ENCODE measurements at places on chromosomes 2 and 18.

DNA sequence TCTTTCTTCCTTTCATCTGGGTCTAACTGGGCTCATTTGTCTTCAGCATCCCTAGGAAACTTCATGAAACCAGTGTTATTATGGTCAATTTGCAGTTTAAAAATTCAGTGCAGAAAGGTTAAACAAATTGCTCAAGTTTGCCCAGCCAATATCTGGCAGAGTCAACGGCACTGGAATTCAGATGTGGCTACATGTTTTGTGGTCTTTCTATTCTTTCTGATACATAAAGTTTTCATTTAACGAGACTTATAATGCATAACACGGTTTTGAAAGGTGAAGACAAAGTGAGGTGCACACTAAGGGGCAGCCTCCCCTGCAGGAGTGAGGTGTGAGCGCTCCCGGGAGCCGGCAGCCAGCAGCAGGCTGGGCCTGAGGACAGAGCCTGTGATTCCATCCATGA is 164.6 kb downstream of the RTP5 start:
- DNase-seq: no peak

GRCh38 chr2:46283693-46284092 is 13.5 kb upstream of the EPAS1 start:
- no peak for DNase-seq

- no peak for DNase-seq
These were observed 231.7 kb downstream of the MTX2 start for GRCh38 chr2:176500901-176501300.

DNA sequence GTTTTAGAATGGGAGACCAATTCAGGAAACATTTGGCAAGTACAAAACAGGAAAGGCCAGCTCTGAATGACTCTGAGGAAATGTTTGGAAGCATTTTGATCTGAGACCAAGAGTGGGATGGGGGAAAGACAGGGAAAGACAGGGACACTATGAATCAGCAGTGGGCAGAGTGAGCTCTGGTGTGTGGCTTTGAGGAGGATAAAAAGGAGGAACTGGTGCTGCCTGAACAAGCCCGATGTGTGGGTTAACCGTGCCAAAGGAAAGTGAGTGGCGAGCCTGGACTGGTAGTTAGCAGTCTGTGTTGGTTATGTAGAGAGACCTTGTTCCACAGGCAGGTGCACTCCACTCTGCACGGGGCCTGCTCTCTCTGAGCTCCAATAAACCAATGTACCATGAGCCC is 5.3 kb downstream of the MFSD6 start:
- DNase-seq: no peak

DNA sequence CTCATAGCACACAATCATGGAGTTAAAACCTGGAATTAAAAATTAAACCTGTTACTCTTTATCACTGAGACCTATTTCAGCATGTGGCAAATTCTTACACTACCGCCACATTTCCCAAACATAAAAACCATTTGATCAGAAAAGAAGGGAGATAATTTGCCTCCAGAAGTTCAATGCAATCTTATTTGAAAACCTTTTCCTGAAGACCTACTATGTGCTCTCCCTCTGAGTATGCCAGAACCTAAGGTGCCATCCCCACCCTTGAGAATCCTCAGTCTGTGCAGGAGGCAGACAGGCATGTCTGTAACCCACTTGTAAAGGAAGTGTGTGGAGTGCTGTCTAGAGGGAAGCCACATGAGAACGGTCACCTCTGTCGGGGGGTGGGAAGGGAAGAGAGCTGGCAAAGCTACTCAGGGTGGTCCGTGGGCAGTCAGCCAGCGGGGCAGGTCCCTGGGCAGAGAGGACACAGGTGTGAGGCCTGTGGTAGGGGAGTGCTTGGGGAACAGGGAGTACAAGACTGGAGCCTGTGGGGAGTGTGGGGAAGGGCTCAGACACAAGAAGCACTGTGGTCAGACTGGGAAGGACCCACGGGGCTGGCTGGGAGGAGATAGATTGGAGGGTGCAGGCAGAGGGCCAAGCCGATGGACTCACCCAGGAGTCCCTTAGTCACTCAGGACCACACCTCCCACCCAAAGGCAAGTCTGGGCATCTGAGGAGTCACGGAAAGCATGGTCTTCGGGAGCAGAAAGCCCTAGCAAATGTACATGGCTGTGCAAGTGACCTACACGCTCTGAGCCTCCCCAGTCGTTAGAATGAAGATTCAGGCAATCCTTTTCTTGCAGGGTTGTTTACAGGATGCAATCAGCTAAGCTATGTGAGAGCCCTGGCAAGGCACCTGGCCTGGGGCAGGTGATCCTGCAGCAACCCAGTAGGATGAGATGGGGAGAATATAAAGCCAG is 22.8 kb downstream of the CRACDL start:
- DNase-seq: no peak

DNA sequence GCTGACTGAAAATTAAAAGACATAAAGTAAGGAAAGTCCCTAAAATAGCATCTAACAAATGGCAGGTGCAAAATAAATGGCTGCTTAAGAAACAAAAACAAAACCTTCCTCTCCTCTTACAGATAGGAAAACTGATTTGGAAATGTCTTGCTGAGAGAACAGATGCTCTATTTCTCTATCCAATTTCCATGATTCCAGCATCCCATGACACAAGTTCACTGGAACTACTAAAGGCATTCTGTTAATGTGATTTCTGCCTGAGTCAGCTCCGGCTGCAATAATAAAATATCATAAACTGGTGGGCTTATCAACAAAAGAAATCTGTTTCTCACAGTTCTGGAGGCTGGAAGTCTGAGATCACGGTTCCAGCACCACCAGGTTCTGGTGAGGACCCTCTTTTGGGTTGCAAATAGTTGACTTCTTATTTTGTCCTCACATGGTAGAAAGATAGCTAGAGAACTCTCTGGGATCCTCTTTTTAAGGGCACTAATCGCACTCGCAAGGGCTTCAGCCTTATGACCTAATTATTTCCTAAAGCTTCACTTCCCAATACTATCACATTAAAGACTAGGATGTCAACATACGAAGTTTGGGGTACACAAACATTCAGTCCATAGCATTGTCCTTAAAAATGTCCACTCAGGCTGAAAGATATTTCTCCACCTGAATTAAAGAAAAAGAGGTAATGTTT is 78.2 kb upstream of the GALNT3 start:
- no peak for DNase-seq

GRCh38 chr2:218425531-218425930 is 6.6 kb downstream of the VIL1 start:
- DNase-seq: no peak

DNA sequence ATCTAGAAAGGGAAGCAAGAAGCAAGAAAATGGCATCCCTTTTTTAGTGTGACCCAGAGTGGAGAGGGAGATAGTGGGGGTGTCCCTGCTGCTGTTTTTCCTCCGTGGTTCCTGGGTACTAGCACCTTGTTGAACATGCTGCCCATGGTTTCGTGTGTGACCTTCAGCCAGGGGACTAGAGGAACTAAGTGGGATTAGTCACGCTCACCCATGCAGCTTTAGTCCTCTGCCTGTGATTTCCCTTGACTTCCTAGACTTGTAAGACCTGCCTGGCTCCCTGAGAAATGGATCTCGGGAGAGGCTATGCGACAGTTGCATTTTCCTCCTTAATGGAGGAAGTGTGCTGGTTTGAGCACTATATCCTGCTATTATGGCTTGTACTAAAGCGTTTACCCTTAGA is 471.4 kb downstream of the DCDC2C start:
- DNase-seq: no peak

DNA sequence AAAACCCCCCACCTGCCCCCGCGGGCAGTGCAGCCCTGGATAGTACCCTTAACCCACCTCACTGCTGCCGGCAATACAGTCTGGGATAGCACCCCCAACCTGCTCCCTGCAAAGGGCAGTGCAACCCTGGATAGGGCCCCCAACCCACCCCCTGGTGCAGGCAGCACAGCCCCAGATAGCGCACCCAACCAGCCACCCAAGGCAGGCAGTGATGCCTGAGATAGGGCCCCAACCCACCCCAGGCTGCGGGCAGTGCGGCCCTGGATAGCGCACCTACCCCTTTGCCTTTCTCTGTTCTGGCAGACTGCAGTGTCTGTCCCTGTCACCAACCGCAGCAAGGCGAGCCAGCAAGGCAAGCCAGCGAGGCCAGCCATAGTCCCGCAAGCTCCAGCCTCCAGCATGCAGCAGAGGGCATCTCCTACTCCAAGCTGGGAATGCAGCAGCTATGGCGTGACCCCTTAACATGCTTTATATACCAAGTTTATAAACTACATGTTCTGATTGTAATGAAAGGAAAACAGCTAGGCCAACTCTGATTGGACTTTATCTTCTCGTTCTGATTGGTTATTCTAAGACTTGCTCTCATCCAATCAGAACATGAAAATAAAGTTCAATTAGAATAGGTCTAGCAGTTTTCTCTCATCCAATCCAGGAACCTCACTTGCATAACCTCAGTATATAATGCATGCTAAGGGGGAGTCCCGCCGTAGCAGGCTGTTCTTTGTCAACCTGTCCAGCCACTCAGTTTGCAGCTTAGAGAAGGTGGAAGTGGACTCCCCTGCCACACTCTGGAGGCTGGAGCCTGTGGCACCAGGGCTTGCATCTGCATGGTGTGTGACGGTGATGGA is 34.1 kb upstream of the ANKRD62 start:
- DNase-seq: no peak

- no peak for DNase-seq
These were observed 29.3 kb downstream of the SLC14A1 start for GRCh38 chr18:45753286-45753685.

- DNase-seq: no peak
These were observed 41.1 kb downstream of the CDCA7 start for GRCh38 chr2:173395567-173396351.

- DNase-seq: no peak
These were observed 96.2 kb downstream of the MYO1B start for GRCh38 chr2:191341436-191341835.

DNA sequence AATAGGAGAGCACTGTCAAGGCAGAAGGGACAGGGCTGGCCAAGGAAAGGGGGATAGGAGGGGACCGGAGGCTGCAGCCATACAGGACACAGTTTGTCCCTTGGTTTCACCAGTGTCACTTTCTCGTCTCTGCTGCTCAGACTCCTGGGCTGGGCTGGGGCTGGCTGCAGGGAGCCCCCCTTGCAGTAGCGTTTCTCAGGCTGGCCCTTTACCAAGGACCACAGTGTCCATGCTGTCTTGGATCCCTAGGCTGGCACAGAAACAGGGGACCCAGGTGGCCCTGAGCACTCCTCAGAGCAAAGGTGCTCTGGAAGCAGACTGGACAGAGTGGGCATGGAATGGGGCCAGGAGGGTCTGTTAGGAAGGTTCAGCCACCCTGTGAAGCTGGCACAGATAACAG is 34.8 kb downstream of the ATOH8 start:
- no peak for DNase-seq

GRCh38 chr18:58975781-58976180 is 111.1 kb downstream of the ZNF532 start:
- no peak for DNase-seq
